GDM1 (cell line): ENCODE measurements at places on chromosomes 1 and 21.
A peak's percentile ranks its signal among the peaks of the same experiment; 100 is the strongest.

DNA sequence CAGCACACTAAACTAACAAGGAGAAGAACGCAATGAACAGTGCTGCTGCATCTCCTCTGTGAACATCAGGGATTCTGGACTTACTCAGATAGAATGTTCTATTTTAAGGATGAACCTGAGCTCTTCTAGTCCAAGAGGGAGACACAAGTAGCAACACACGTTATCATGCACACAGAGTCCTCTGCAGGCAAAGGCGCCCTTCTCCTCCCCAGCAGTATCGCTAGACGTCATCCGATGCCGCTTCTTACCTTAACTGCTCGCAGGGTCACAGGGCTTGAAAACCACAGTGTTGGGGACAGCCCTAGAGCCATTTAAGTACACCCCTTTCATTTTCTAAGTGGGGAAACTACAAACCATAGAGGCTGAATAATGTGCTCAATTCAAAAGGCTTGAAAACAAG is 74.5 kb downstream of the HIVEP3 start:
- no peak for DNase-seq

GRCh38 chr1:61301824-61302657 is 219.7 kb downstream of the NFIA start:
- DNase-seq = no peak

GRCh38 chr1:65615859-65616258 is 176.8 kb upstream of the PDE4B start:
- no peak for DNase-seq

- DNase-seq = no peak
Measured at GRCh38 chr21:32920474-32920873, 105.3 kb upstream of the OLIG2 start.

DNA sequence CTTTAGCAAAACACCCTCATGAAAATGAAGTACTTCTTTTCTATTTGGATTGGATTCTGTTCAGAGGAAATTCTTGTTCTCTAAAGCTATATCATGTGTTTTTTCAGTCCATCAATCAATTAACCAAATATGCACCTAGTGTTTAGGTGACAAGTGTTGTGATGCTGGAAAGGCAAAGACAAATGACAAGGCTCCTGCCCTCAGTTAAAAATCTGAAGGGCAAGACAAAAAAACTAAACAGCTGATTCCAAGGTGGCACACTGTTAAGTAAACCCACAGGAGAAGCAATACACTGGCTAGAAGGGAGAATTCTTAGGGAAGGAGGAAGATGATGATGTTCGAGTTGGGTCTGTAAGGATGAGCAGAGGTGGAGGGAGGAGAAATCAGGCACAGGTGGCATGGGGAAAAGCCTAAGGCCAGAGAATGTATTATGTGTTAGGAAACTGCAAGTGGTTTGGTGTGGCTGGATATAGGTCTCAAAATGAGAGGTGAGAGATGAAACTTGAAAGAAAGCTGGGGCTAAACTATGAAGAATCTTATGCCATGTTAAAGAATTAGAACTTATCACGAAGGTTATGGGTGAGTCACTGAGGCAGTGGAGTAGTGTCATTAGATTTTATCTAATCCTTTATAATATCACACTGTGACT is 51.8 kb upstream of the GFI1 start:
- no peak for DNase-seq

DNA sequence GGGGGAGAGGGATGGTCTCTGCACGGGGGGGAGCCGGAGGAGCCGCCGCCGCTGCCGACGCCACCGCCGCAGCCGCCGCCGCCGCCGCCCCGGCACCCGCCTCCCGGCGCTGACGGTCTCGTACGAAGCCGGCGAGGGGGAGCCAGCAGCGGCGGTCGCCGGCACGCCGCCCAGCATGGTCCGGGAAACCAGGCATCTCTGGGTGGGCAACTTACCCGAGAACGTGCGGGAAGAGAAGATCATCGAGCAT is 311 bp downstream of the SPEN start:
- no peak for DNase-seq

DNA sequence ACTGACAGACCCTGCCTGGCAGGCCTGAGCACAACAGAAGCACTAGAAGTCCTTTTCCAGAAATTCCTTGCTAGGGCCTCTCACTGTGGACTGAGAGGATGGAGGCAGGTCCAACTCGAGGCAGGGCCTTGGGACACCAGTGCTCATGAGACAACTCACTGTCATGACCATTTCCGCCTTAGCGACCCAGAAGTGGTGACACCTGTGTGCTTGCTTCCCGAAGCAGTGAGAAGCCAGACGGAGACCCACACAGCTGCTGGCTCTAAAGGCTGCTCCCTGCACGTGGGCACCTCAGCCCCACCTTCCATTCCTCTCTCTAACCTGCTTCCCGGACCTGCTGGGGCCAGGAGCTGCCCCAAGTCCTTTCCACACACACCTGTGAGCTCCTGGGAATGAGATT is 33.0 kb downstream of the KCNC4 start:
- DNase-seq = no peak

DNA sequence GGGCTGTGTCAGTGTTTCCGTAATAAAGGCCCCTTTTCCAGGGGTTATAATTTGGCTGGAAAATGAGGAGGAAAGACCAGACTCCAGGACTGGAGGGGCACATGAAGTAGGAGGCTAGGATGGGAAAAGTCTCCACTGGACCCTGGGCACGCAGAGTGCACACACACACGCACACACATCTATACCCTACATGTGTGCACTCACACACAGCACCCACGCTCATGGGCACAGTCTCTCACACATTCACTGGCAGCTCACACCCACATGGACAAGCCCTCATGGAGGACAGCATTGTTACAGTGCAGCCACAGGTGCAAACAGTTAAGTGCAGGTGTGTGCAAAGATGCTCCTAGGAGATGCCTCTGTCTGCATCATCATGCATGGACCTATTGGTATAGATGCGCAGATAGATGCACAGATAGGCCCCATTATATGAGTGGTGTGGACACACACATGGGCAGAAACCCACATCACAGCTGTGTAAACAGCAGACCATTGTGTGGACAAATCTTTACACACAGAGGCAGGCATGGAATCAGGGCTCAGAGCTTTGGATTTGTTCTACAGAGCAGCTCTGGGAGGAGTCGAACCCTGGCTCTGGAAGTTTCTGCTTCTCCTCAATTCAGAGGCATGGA is 9.1 kb upstream of the RUNX3 start:
- DNase-seq = no peak

DNA sequence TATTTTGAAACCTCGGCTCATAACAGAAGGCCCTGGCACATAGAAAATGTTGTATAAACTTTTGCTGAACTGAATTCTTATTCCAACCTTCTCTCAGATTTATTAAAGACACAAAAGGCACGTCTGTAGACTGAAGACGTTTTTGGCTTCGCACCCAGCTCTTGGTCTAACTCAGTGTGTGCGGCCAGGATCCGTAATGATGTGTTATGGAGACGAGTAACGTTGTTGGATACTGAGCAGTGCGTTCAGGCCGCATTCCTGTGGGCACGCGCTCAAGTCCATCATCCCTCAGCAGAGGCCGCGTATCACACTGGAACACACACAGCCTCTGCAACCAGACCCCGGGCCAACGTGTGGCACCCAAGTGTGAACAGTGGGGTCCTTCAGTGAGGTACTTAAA is 154.8 kb upstream of the RAB4A start:
- DNase-seq = no peak

DNA sequence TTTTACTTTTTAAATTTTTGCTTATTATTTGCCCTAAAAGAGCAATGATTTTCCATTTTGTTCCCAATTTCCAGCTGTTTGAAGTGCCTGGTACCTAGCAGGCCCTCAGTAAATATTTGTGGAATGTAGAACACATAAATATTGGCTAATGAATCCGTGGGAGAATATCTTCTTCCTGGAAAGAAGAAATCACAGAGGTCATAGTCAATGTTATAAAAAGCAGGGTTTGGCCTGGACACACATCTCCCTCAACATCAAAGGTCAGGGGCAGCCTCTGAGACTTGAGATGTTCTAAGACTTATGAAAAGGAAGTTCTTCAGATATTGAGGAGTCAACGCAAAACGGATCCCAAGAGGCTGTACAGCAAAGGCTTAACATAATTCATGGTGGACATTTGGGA is 358.1 kb downstream of the HHAT start:
- DNase-seq = no peak

GRCh38 chr1:56073614-56074006 is 505.8 kb downstream of the PLPP3 start:
- DNase-seq = no peak

DNA sequence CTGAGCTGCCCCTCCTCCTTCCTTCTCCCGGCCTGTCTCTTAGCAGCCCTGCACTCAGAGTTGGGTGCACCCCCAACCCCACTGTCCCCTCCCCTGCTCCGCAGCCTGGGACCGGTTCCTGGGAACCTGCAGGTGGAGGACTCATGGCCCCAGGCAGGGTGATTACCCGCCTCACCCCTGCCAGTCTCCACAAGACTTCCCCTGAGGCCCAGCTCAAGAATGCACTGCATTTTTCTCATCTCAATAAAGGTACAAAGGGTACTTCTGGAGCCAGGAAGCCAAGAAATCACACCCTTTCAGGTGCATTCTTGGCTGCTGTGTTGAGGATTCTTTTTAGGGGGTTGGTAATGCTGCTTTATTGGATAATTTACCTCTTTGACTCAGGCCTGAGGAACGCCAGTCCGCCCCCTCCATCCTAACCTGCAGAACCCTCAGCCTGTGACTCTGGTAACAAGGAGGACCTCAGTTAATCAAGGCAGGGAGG is 126.3 kb upstream of the TMPRSS2 start:
- no peak for DNase-seq

GRCh38 chr1:35049116-35049515 is 17.4 kb upstream of the ZMYM6 start:
- DNase-seq = no peak

DNA sequence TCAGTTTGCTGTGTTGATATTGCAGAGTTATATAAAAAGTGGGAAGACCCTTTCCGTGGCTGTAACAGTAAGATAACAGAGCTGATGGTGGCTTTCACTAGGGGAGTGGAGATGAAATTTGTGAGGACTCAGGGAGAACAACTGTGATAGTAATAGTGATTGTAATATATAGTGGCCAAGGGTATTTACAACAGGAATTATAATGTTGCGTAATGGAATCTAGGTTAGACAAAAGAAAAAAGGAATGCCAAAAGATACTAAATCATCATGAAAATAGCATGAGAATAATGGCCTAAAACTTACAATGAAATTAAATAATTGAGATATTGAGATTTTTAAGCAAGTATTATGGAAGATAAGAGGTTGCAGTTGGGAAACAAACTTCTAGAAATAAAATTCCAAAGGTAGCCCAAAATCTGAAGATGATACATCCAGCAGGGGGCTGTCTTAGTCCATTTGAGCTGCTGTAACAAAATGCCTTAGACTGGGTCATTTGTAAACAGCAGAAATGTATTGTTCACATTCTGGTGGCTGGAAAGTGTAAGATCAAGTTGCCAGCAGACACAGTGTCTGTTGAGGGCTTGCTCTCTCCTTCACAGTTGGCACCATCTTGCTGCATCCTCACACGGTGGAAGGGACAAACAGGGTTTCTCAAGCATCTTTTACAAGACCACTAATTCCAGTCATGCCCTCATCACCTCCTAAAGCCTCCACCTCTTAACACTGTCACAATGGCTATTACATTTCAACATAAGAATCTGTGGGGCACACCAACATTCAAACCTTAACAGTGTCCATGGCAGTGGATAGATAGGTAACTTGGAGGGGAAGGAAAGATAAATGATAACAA is 711.2 kb downstream of the MRPL39 start:
- no peak for DNase-seq

GRCh38 chr1:44239331-44239960 is 26.2 kb downstream of the DMAP1 start:
- peak; percentile 22 for DNase-seq
